ENCODE measurements at places on chromosomes 6 and 20. TPM values are rescaled to one million over a fixed set of nuclear protein-coding genes. Genes with fewer than 3 reads are reported as not detected.

DNA sequence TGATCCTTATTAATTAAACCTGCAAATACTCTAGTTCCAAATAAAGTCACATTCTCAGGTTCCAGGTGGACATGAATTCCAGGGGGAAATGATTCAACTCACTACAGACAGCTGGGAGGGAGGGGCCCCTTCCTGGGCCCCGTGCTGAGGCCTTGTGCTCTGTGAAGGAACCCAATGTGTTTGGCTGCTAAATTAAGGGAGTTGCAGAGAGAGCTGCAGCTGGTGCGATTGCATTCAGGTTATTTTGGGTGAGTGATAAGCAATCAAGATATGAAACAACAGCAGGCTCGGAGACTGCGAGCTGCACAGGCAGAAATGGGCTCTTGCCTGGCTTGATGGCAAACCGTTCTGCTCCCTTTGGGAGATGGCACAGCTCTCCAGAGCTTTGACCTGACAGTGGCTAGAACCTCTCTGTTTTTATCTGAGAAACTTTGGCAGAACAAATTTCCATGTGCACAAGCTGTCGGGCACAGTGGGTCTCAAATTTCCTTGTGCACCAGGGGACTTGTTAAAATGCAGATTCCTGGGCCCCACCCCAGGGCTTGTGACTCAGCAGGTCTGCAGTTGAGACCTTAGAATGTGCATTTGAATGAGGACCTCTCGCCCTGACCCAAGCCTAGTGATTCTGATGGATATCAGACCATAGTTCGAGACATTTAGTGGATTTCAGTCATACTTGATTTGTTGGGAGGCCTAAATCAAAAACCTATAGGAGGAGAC, 9.8 kb downstream of the MAPK13 start:
- DNase-seq: no peak

DNA sequence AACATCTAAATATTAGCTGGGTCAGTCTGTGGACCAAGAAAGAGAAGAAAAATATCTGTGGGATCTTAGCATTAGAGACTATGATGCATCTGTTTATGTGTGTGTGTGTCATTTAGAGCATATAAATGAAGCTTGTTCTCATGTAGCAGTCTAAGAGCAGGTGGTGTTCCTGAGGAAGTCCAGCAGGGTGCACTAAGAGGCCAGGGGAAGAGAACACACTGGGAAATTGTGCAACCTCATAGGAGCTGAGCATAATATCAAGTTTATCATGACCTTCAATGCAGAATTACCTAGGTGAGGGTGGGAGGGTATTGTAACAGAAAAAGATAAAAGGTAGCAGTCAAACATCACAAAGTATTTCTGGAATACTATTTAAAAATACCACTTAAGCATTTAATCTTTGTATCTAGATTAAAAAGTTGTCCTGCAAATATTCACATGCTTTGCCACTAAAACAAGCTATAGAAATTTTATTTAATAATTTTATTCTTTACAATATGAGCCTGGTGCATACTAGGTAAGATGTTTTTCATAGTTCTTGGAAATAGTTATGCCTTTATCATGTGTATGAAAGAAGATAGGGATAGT, 80.5 kb downstream of the SMPDL3A start:
- peak; percentile 50 for DNase-seq

The SUMO4 gene
- 0.27 TPM for total RNA-seq

- no peak for DNase-seq
Observed at GRCh38 chr6:106442395-106442794, 81.9 kb downstream of the CRYBG1 start.

GRCh38 chr20:58892141-58892931, 39.8 kb downstream of the GNAS start:
- peak; percentile 62 for DNase-seq
